NCI-H510A treated with DMSO at 0.1 percent for 48 hours (cell line): ENCODE measurements at places on chromosomes 5 and 9.

- no peak for DNase-seq
Measured at GRCh38 chr5:14050821-14051220, 92.3 kb upstream of the TRIO start.

GRCh38 chr9:846852-847251, 5.4 kb downstream of the DMRT1 start:
- no peak for DNase-seq

- DNase-seq, result peak; percentile 47
Measured at GRCh38 chr5:152560512-152561137, 155.5 kb upstream of the NMUR2 start.

DNA sequence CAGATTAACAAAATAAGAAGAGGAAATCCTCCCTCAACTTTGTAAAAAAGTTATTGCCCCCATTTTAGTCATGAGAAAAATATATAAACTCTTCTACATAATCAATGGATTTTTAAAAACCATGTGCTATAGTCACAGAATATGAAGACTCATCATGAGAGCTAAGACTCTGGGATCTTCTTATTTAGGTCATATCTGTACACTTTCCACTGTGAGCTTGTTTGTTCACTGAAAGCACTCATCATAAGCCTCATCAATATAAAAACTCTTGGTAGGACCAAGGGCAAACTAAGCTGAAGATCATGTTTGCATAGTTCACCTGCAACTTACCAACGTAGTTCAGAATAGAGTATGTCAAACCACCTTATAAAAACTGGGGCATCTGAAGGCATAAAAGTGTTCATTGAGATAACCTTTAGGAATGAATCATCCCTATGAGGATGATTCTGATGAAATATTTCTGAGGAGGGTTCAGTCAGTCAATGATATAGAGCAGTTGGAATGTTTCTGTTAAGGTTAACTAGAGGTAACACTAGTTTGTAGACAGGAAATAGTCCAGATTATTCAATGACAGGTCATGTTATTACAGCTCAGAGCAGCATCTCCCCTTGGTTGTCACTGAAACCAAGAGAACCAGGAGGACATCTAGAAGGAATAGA, 289.9 kb upstream of the SMC2 start:
- DNase-seq, result peak; percentile 75

- DNase-seq, result no peak
Measured at GRCh38 chr5:103461243-103461642, 101.3 kb downstream of the NUDT12 start.

DNA sequence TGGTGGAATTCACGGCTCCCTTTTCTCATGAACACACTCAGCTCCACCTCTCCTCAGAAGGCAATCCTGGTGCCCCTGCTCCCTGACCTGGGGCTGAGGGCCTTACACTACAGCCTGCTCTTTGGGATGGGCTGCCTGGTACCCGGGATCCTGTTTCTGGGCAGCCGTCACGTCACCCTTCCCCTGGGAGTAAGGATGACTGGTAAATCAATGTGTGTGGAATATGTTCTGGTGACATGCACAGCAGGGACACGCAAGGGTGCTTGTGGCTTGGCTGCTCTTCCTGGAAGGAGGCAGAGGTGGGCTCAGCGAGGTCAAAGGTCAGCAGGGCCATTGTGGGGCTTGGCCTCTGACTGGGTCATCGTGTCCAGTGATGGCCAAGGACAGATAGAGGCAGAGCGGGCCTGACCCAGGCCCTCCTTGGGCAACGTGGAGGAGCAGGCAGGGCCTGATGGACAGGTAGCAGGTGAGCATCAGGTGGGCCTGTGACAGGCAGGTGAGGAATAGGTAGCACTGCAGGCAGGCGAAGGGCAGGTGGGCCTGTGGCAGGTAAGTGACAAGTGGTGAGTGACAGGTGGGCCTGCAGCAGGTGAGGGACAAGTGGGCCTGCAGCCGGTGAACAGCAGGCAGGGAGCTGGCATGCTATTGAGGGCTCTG, 399.4 kb upstream of the IRX4 start:
- DNase-seq, result no peak

GRCh38 chr9:8924562-8924961, 1125.0 kb upstream of the DMAC1 start:
- no peak for DNase-seq

- DNase-seq, result no peak
Measured at GRCh38 chr5:159975462-159976019, 33.4 kb upstream of the TTC1 start.

GRCh38 chr5:35644543-35644942, 26.9 kb downstream of the SPEF2 start:
- DNase-seq, result no peak

DNA sequence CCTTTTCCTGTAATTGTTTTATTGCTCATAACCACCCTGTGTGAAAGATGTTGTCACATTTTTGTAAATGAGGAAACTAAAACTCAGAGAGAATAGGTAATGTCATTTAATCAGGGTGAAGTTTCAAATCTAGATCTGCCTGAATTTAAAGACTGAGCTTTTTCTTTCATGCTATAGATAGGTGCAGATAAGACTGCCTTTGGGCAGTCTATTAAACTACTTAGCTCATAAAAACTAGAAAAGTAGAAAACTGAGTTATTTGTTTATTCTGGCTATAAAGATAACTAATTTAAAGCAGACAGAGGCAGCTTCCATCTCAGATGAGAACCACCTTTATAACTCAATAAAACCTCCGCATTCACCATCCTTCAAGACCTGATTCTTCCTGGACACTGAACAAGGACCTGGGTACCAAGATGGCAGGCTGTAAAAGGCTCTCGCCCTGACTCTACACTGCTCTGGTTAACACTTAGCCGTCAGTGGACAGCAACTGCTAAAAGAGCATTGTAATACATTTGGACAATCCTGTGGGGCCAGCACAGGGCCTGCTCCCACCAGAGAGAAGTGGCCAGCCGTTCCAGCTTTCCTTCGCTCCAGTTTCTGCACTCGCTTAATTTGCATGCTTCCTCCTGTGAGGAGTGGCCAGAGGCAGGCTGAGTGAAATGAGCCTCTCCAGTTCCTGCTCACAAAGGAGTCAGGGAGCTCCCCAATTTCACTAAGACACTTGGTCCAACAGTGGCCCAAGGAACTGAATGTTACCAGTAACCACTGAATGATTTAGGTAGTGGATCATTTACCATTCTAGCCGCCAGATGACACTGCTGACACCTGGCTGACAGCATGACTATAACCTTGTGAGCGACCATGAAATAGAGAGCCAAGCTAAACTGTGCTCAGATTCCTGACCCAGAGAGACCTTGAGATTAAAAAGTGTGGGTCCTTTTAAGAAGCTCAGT, 566.4 kb downstream of the EFNA5 start:
- DNase-seq, result no peak

GRCh38 chr5:108481355-108481931, 99.5 kb upstream of the FBXL17 start:
- DNase-seq, result no peak

GRCh38 chr5:132859889-132860437, 6.3 kb downstream of the GDF9 start:
- DNase-seq, result no peak

DNA sequence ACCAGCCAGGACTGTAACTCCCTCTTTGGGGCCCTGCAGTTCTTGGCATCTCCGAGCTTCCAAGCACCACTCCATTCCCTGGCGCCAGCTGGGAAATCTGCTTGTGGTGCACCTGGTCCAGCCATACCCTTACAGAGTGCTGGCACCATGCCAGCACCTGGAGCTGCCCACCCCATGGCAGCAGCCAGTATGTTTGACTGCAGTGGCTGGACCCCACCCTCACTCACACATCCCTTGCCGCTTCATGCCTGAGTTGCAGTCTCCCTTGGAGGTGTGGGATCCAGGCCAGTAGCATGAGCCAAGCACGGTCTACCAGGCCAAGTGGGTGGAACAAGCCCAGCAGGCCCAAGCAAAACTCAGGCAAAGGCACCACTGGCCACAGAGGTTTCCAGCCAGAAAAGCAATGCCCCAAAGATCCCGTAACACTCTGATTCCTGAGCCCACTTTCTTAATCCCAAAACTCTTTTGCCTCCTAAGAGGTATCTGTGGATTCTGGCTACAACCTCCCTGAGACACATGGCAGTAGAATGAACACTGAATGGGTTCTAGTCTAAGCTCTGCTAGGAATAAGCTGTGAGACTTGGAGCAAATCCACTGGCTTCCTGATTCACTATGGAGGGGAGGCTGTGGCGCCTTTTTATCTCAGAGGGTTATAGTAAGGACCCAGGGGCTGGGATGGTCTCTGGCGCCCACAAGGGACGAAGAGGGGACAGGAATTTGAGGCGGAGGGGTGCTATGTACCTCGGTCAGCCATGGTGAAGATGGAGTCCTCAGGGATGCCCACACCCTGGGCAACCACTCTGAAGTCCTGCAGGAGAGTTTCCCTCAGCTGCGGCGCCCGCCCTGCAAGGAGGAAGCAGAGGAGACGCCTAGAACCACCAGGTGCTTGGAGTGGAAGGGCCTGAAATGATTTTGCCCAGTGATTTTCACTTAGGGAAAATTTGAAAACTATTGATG, 5.6 kb downstream of the AMBP start:
- DNase-seq, result peak; percentile 55

GRCh38 chr9:22863106-22863505, 416.5 kb downstream of the DMRTA1 start:
- no peak for DNase-seq

DNA sequence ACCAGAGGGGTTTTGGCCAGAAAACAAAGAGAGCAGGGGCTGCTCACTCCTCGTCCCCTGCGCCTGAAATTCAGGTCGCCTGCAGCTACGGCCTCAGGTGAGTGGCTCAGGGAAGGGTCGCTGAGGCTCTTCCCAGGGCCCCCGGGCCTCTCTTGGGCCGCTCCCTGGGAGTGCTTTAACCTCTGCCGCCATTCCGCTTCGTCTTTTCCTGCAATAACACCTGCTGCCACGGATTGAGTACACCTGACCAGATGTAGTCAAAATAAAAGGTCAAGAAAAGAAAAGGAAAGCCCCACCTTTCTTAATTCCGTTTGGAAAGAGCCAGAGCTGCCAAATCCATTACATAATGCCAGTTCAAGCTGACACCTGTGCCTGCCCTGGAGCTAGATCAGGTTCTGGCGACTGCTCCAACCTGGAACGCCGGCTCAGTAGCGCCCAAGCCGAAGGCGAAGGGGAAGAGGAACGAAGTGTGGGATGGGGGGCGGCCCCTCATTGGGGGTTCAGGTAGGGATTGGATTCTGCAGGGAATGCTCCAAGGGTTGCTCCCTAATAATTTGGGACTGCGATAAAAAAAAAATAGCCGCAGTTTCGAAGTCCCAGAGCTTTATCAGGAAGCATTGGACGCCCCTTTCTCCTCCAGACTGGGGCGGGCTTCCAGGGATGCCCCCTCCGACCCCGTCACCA, 193.9 kb downstream of the MEF2C start:
- no peak for DNase-seq

DNA sequence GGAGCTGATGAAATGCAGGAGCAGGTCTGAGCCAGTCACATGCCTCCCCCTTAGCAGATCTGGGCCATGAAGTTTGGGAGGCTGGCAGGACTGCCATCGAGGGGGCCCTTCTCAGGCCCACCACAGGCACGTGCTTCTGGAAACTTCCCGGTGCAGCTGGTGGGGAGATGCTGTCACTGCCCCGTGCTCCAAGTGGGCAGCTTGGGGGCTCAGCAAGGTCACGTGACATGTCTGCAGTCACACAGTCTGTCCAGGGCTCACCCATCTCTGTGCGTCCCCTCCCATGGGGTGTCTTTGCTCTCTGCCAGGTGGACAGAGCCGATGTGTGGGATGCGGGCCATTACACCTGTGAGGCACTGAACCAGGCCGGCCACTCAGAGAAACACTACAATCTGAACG, 79.4 kb upstream of the ASS1 start:
- DNase-seq, result no peak

DNA sequence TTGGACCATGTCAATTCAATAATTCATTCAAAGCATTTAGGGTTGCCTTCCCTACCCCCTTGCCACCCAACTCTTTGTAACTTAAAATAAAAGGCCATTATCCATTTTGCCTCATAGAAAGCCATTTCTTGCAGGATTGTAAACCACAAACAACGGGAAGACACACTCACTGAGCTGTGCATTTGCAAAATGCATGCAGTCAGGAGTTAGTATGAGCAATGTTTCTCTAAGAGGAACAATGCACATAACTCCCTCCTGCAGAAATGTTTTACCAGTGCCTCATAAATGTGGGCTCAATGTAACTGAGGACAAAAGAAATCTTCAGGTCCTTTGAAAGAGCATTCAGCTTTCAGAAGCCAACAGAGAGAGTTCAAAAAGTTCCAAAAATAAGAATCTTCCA, 98.5 kb upstream of the ABCA1 start:
- DNase-seq, result no peak

DNA sequence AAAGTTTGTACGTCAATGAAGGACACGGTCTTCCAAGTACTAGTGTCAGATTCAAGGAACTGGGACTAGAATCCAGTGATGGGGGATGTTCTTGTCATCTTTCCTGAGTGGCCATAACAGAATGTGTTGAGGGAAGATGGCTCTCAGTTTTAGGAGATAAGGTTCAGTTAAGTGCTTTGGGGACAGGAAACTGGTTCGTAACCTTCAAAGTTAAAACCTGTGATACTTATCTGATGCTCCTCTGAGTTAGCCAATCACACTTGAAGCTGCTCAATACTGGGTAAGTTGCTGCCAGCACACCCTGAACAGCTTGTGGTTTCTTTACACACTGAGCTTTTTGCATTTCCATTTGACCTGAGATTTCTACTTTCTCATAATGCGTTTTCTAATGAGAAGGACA, 64.4 kb downstream of the PIK3R1 start:
- no peak for DNase-seq

DNA sequence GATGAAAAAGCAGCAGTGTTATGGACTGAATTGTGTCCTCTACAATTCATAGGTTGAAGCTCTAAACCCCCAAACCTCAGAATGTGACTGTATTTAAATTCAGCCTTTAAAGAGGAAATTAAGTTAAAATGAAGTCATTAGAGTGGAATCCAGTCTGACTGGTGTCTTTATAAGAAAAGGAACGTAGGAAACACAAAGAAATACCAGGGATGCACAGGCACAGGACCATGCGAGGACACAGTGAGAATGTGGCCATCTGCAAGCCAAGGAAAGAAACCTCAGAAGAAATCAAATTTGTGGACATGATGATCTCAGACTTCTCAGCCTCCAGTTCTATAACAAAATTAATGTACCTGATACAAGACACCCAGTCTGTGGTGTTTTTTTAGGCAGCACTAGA, 971.2 kb upstream of the CDH9 start:
- DNase-seq, result no peak

DNA sequence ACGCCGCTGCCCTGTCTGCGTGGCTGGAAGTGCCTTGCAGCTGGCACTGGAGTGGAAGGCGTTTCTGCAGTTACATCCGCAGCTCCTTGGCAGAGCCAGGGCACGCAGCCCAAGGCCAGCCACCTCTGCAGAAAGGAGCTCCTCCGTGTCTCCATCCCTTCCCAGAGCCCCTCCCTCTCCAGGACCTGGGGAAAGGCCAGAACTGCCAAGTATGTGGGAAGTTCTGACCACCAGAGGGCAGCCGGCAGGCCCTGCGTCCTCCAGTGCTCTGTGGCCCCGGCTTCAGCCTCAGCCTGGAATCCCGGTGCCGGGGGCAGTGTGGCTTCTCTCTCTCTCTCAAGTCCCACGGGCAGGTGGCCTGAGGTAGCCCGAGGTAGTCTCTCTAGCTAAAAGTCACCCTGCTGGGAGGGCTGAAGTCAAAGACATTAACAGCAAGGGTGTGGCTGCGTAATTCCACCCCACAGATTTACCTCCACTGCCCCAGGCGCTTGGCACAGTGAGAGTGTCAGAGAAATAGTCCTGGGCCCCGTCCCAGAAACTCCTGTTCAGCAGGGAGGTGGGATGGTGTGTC, 101.7 kb upstream of the FCN2 start:
- no peak for DNase-seq

- DNase-seq, result no peak
Measured at GRCh38 chr9:124784509-124784908, 7.6 kb downstream of the OLFML2A start.

- DNase-seq, result no peak
Measured at GRCh38 chr5:61734966-61735365, 402.9 kb downstream of the ZSWIM6 start.
